ENCODE measurements at places on chromosomes 4 and X.

DNA sequence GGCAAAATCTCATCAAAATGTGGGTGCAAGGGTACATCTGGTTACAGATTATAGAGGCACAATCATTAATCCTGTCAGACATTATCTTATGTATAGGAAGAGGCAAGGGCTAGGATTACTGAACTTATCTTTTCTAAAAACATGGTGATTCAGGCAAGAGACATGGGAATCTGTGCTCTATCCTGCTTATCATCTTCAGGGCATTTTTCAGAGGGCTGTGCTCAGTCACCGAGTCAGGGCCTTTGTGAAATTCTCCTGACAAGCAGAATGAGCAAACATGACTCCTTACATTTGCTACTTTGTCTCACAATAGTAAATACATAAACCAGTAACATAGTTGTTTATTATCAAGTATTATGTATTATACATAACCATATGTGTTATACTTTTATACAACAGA is 84.2 kb upstream of the KCTD8 start:
- no peak for DNase-seq

- no peak for DNase-seq
Measured at GRCh38 chr4:16752150-16752549, 146.3 kb downstream of the LDB2 start.

GRCh38 chr4:126364311-126364911 is 1049.7 kb downstream of the FAT4 start:
- no peak for DNase-seq

DNA sequence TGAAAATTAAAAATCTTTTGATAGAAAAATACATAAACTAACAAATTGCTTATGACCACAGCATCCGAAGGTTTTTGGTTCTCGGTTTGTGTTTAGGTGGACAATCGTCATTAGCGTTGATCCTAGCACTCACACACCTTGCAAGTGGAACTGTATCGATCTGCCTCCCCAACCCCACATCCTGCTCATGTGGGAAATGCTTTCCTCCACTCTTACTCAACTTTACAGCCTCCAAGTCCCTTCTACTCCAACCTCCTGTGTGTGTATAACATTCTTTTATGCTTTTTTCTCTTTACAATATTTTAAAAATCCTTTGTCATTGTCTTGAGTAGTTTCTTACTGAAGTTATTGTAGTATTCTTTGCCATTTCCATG is 15.6 kb upstream of the TMEM131L start:
- no peak for DNase-seq

DNA sequence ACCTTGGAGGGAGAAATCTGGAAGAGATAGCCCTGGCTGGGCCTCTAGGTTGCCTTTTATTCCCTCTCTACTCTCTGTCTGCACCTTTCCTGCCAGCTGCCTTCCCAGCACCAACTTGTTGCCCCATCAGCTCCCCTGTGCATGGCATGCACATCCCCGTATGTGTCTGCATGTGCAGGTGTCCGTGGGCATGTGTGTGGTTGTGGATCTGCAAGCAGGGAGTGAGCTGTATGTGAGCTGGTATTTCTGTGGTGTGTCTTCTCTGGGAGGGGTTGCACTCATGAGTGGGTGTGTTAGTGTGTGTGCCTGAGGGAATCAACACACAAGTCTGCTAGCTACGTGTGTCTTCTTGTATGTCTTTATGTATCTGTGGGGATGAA is 9.9 kb downstream of the L1CAM start:
- DNase-seq: no peak

DNA sequence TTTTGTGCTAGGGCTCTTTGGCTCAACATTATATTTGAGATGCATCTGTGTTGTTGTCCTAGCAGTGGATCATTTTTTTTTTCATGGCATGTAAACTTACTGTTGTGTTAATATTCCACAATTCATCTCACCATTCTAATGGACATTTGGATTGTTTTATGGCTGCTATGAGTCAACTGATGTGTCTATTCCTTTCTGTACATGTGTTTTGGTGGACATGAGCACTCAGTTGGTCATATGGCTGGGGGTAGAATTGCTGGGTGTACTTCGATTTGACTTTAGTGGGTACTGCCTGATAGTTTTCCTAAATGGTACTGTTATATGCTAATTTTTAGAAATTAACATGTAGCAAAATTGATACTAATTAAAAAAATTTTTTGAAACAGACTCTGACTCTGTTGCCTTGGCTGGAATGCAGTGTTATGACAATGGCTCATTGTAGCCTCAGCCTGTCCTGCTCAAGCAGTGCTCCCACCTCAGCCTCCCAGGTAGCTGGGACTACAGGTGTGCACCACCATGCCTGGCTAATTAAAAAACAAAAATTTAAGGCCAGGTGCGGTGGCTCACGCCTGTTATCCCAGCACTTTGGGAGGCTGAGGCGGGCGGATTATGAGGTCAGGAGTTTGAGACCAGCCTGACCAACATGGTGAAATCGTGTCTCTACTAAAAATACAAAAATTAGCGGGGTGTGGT is 9.0 kb downstream of the FAM193A start:
- DNase-seq: no peak
